Thoracic aorta (tissue), 2 donors: ENCODE measurements at places on chromosomes 2 and 18.

DNA sequence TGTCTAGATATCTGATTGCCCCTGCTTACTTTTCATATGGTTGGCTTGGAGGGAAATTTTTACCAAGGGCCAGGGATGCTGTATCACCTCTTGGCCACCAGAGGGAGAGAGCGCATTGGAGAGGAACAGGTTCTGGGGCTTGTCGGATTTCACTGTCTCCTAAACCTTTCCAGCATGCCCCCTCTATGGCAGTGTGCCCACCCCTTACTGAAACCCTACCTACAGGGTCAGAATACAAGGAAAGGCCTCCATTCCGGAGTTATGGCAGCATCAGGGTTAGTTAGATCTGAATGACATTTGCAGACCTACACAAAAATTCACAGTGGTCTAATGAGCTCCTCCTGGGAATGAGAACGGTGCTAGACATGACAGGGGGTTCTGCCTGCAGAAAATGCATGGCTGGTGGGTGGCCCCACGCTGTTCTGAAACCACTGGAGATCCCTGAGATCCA is 5.8 kb downstream of the SLC14A2 start:
- DNase-seq = no peak

DNA sequence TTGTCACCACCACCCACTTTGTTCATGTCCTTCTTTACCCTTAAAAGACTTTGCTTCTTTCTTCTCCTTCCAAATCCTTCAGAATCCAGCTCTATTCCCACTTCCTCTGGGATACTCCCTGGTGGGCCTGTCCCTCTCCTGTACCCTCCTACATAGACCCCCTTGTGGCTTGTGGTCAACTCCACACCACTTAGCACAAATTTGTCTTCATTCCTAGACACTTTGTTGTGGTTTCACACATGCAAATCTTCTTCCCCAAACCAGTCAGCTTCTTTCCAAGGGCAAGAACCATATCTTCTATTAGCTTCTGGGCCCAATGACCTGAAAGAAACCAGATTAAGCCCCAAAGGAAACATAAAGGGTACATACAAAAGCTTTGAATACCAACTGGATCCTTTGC is 342.4 kb downstream of the TNS1 start:
- DNase-seq = no peak

DNA sequence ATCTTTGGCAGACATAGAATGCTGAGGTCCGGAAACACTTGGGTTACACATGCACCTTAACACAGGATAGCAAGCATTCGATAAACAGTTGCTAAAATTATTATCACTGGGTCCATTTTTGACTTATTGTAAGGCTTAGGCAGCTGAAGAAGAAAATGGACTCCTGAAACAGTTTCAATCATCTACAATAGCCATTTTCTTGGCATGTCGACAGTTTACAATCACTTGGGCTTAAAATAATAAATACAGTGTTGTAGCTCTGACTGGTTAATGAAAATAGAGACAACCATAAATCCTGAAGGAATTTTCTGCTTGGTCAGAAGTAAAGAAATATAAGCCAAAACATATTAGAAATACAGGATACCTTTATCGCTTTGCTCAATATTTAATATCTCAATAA is 169.2 kb downstream of the XIRP2 start:
- no peak for DNase-seq

DNA sequence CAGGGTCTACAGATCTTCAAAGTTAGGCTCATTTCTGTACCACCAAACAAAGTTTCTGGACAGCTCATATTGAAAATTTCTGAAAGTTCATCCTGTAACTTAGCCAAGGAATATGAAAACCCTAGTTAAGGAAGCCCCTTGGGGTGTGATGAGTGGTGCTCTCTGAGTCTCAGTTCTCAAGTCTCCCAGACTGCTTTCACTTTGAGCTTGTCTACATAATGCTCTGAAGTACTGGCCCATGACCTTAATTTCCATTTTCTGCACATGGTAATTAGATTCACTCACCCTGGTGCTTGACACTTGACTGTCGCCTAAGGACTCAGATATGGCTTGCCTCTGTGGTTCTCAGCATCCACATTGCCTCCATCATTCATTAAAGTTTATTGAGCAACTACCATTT is 51.7 kb upstream of the SATB2 start:
- DNase-seq = no peak

GRCh38 chr2:187129868-187130267 is 280.9 kb upstream of the ZSWIM2 start:
- DNase-seq = no peak

GRCh38 chr2:234994438-234995321 is 42.9 kb downstream of the SH3BP4 start:
- no peak for DNase-seq

GRCh38 chr2:201151127-201151981 is 31.6 kb upstream of the CASP10 start:
- no peak for DNase-seq

GRCh38 chr2:72925328-72925943 is 8.1 kb downstream of the EMX1 start:
- no peak for DNase-seq

DNA sequence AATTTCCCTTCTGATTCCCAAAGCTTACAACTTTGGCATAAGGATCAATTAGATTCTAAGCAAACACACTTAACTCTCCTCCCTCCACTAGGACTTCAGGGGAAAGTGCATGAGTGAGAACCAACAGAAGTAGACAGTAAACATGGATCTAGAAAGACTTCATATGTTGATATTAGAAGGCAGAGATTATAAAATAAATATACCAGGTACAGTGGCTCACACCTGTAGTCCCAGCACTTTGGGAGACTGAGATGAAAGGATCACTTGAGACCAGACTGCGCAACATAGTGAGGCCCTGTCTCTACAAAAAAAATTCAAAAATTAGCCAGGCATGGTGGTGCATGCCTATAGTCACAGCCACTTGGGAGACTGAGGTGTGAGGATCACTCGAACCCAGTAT is 15.9 kb downstream of the NBEAL1 start:
- no peak for DNase-seq

- no peak for DNase-seq
Measured at GRCh38 chr18:3463051-3463450, 13.1 kb downstream of the TGIF1 start.

GRCh38 chr2:218744615-218745014 is 34.0 kb downstream of the TTLL4 start:
- no peak for DNase-seq

- DNase-seq = no peak
Measured at GRCh38 chr18:14914771-14915170, 166.8 kb downstream of the ANKRD30B start.
